ENCODE measurements at places on chromosomes 16 and 17.
A peak's percentile ranks its signal among the peaks of the same experiment; 100 is the strongest.

- DNase-seq = no peak
These were observed 306.9 kb upstream of the RBFOX1 start for GRCh38 chr16:7025616-7026190.

DNA sequence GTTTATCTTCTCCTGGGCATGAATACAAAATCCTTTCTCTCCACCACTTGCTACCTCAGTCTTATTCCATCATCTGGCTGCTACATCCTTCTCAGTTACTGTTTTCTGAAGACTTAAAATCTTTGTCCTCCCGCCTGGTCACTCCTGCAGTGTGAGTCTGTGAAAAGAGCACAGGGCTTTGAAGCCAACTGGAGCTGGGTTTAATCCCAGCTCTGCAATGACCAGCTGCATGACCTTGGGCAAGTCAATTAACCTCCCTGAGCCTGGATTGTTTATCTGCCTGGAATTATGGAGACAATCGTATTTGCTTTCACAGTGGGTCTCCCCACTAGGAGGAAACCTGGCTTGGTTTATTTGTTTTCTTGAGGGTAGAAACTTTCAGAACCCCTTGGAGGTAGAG lies 183.2 kb downstream of the GSG1L start:
- no peak for DNase-seq

DNA sequence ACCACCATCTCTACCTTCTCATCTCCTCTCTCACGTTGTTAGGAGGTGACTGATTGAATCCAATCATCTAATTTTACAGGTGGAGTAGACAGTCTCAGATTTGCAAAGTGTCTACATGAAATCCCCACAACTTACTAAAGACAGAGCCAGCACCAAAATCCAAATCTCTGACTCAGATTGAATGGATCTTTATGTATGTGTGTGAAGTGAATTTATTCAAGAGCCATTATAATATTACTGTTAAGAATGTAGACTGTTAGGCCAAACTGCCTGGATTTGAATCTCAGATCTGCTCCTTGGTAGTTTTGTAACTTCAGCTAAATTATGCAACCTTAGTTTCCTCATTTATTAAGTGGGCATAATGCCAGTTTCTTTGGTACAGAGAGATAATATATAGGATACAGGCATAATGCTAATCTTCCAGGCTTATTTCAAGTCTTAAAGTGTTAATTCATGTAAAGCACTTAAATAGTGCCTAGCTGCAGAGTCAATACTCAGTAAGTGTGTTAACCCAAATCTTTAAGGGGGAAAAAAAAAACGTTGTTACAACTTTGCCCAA lies 12.7 kb downstream of the CNEP1R1 start:
- DNase-seq = no peak

DNA sequence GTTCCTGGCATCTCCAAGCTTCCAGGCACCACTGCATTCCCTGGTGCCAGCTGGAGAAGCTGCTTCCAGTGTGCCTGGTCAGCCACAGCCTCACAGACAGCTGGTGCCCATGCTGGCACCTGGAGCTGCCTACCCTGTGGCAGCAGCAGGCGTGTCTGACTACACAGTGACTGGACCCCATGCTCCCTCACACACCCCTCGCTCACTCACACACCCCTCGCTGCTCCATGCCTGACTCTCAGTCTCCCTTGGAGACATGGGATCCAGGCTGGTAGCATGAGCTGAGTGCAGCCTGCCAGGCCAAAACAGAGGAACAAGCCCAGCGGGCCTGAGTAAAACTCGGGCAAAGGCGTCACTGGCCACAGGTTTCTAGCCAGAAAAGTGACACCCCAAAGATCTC lies 59.1 kb upstream of the SMIM36 start:
- no peak for DNase-seq

DNA sequence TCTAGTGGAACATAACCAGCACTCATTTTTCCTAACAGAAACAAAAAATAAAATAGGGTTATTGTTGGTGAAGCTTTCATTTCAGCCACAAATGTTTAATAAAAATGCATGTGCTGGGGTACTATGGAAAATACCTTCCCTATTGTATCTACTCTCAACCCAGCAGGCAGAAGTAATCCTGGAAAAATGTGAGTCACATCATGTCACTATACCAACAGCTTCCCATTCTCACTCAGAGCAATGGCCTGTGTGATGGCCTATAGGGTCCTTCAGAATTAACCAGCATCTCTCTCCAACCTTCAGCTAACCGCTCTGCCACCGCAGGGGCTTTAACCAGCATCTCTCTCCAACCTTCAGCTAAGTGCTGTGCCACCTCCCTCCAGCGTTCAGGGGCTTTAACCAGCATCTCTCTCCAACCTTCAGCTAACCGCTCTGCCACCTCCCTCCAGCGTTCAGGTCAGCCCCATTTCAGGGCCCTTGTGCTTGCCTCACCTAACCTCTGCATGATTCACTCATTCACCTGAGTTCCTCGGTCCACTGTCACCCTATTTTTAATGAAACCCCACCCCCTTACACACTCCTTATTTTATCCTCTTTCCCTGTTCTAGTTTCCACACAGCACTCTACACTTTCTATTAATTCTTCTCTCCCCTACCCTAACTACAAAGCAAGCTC lies 34.0 kb downstream of the UBE2G1 start:
- DNase-seq = no peak

GRCh38 chr17:79658811-79659207 lies 48.0 kb upstream of the RBFOX3 start:
- peak; percentile 32 for DNase-seq

- no peak for DNase-seq
These were observed 9.4 kb upstream of the MEOX1 start for GRCh38 chr17:43671031-43671692.

GRCh38 chr16:84519855-84520254 lies 15.4 kb upstream of the MEAK7 start:
- no peak for DNase-seq

GRCh38 chr17:51598824-51599223 lies 338.5 kb downstream of the UTP18 start:
- DNase-seq = no peak

- no peak for DNase-seq
These were observed 34.6 kb downstream of the SLC38A8 start for GRCh38 chr16:84007965-84008364.

DNA sequence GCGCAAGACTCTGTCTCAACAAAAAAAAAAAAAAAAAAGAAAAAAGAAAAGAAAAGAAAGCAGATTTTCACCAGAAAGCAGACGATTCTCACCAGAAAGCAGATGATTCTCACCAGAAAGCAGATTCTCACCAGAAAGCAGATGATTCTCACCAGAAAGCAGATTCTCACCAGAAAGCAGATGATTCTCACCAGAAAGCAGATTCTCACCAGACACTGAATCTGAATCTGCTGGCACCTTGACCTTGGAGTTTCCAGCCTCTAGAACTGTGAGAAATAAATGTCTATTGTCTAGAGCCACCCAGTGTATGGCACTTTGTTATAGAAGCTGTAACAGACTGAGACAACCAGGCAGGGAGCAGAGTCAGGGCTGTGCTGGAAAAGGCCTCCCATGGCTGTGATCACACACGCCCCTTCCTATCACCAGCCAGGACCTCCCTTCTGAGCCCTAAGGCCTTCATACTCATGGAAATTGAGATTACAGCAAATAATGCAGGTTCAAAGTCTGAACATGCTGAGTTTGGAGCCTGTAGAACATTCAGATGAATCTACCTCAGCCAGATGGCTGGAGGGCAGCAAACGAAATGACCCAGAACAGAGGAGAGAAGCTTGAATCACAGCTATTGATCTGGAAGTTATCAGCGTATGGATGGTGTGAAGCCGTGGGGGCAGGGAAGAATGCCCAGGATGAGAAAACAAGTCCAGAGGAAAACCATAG lies 309.3 kb downstream of the SLC39A11 start:
- DNase-seq = no peak

DNA sequence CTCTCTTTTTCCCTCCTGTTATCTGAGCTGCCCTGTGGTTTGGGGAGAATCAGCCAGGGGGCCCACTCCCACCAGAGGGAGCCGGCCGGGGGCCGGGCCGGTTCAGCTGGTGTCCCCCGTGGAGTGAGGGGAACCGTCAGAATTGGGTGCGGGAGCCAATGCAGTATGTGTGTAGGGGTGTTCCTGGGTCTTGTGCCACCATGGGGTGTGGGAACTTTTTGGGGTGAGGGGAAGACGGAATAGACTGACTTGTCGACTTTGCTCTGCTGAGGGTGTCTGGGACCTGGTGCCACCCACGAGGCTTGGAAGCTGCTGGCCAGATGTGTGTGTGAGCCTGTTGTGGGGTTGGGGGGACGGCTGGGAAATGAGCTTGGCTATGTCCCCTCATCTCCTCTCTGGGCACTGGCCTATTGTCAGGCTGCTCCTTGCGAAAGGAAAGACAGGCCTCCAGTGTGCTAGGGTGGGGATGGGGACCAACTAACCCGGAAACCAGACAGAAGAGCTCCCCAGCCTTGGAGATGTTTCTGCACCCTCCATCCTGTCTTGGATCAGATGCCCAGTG lies 9.9 kb downstream of the RARA start:
- no peak for DNase-seq

- no peak for DNase-seq
These were observed 31.1 kb downstream of the PPM1D start for GRCh38 chr17:60631119-60631518.

GRCh38 chr17:3532859-3533142 lies 24.8 kb downstream of the TRPV3 start:
- DNase-seq = no peak

DNA sequence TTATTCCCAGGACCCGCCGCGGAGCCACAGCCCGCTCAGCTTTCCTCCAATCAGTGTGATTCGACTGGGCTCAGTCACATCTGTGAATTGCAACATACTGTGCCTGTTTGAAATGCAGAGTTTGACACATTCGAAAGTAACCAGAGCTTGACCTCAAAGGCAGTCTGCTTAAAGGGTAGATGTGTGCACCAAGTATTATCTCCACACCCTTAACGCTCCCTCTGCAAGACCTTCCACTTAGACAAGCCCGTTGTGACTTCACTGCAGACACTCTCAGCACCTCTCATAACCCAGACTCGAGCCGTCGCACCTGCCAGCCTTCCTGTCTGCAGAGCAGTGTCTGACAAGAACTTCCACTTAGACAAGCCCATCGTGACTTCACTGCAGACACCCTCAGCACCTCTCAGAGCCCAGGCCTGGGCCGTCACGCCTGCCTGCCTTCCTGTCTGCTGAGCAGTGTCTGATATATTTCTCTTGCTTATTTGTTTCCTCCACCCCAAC lies 3.7 kb downstream of the KLHDC4 start:
- no peak for DNase-seq

DNA sequence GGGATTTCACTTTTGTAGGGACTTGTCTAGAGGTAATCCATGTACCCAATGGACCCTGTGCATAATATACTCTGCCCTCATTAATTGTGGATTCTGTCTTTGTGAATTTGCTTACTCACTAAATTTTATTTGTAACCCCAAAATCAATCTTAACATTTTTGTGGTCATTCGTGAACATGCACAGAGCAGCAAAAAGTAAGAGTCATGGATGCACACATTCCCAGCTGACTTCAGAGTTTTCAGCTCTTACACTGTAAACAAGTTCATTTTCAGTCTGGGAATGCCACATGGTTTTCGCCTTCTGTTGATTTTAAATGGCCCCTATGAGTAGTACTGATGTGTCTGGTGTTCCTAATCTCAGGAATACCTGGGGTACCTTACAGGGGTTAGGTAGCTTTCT lies 24.3 kb downstream of the TAC4 start:
- DNase-seq = no peak

DNA sequence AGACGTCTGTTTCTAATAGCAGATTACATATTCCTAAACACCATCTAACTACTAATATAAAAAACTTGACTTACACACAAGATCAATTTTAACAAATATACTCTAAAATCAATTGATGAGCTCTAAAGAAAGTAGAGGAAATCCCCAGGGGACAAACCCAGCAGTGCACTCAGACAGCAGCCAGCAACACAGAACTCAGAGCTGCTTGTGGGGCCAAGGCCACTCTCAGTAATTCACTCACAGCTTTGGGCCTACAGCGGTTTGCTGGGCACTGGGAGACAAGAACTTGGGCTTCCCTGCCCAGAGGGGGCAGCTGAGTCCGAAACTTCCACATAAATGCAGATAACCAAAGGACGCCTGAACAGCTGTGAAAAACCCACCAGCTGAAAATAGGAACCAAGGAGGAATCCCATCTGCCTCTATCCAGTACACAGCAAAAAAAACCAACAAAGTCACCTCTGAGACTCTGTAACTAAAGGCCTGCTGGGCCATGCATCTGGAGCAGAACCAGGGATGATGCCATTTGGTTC lies 21.4 kb downstream of the NPLOC4 start:
- DNase-seq = no peak

GRCh38 chr17:82030470-82031302 lies 792 bp upstream of the RAC3 start:
- no peak for DNase-seq

- no peak for DNase-seq
These were observed 222.1 kb downstream of the SOX9 start for GRCh38 chr17:72342627-72343527.

DNA sequence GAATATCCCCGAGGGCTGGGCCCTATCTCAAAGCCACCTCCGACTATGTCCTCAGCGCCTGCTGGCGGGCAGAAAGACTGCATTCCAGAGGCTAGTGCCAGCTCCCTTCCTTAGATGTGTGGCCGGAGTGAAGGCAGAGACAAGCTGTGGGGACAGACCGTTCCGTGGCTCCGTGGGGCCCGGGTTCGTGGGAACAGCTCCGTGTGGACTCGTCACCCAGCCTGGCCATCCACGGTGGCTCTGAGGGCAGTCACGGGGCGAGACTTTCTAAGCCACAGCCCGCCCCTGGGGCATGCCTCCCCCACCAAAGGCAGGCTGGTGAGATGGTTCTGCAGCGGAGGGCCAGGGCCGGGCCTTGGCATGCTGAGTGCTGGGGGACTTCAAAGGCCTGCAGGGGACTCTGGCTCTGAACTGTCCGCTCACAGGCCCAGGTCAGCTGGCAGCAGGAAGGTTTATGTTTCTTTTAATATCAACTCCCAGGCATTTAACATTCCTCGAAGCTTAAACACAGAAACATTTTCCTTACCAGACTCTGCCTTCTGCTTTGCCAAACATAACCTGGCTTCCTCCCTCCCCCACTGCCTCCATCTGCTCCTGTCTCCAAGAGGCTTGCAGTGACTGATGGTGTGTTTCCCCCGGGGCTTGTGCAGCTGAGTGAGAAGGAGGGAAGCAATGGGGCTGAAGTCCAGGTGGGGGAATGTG lies 50.4 kb downstream of the TIMM22 start:
- DNase-seq = no peak

DNA sequence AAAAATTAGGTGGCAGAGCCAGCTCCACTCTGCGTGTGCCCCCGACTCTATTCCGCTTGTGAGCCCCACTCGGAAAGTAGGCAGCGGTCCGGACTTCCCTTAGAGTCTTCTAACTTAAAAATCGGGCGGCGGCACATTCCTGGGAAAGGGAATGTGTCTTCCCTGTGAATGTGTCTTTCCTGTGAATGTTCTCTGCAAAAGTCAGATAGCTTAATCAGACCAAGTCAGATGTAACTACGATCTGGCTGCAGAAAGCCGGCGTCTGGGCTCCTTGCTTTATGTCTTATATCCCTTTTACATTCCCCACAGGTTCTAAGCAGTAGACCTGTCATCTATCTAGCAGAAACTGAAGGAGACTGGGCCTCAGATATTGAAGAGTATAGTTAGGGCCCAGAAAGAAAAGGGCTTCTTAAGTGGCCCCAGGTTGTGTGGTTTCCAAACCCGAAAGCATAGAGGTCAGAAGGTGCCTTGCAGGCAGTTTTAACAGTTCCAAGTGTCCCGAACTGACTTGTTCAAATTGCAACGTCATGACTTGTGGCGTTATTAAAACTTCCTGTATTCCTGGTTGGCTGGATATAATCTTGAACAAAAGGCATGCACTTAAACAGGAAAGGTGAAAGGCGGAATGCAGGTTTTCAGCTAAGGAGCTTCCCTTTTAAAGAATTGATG lies 601 bp downstream of the PHKB start:
- DNase-seq = no peak

- no peak for DNase-seq
These were observed 121.3 kb upstream of the GSE1 start for GRCh38 chr16:85491798-85492294.

All from NCI-H187 treated with DMSO at 0.1 percent for 48 hours (cell line).